ENCODE measurements at places on chromosomes 4 and X.

DNA sequence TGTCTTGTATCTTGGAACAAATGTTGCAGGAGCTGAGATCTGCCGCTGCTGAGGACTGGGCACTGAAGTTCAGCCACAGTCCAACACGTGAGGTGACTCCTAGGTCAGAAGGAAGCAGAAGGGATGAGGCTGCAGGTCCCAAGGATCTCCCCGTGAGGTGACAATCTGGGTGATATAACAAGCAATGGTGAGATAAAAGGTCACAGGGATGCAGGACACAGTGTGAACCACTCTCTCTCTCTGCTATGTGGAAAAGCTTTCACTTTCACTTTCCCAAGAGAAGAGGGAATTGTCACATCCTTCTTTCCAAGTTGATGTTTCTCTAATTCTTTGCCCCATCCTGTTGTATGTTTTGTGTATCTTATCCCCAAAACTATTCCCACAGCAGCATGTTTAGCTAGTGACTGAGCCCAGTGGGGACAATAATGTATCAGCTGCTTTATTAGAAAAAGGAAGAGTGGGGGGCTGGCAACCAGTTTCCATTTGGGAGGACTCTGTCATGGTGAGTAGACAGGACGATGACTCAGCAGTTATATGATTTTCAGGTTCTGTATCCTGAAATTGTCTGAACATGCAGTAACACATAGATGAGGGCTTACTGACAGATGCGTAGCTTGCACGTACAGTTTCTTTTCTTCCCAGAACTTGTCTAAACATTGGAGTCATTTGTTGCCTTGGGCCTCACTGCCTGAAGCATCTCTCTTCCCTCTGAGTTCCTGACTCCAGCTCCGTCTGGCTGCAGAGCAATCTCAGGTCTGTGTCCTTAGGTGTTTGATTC is 1415.8 kb upstream of the TENM3 start:
- no peak for DNase-seq

DNA sequence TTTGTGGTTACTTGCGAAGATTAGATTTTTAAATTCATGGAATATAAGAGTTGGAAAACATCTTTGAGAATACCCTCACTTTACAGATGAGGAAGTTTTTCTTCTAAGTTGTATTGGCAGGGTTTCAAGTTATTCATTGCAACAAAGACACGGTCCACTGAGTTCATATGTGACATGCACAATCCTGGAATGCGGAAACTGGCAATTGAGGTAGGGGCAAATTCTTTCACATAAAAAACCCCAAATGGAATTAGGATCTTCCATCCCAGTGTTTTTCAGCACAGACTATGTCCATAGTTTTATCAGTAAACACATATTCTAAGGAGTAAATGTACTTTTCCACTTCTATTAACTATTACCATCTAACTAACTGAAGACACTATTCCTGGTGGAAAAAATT is 81.8 kb upstream of the NAP1L5 start:
- no peak for DNase-seq

DNA sequence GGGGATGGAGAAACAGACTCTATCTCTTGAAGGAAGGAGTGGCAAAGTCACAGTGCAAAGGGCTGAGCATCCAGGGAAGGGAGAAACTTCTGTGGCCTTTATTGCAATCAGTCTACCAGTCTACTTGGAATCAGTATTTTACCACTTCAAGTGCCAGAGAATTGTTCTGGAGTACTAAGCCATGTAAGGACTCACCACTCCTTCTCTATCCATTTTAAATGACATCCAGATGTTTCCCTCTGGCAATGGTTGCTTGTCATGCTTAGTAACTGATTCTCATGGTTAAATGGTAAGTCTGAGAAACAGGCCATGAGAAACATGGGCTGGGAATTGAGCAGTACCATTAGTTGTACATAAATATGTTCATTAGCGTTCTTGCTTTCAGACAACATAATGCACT is 21.1 kb upstream of the SMIM10 start:
- DNase-seq, result no peak

- no peak for DNase-seq
Measured at GRCh38 chr4:123350191-123350544, 46.4 kb upstream of the SPRY1 start.

DNA sequence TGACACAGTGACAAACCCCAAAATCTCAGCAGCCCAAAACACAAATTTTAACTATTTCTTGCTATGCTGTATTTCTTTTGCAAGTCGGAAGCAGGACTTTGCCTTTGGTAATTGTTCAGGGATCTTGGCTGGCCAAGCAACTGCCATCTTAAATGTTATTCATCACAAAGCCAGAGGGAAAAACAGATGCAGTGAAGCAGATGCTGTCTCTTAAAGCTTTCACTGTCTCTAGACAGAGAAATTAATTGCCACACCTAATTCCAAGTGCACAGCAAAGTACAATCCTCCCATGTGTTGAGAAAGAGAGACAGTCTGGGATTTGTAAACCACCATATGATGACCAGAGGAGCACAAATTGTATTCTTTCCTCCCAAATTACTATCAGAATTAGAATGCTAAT is 30.0 kb upstream of the GALNT7 start:
- DNase-seq, result no peak

GRCh38 chrX:17160975-17161374 is 214.0 kb upstream of the NHS start:
- no peak for DNase-seq

GRCh38 chrX:78092296-78092695 is 11.8 kb upstream of the PGK1 start:
- no peak for DNase-seq

Measured in activated CD4-positive, alpha-beta T cell treated with anti-CD3 and anti-CD28 coated beads, Interleukin-2, amount 50 U/mL, for 48 hours (primary cell).